Keratinocyte (primary cell): ENCODE measurements at places on chromosomes 11 and 22. TPM values are rescaled to one million over a fixed set of nuclear protein-coding genes. Genes with fewer than 3 reads are reported as not detected.

GRCh38 chr11:66559142-66559865 lies 9.1 kb downstream of the CTSF start:
- no peaks in the 10 kb centered on the region for H3K4me1 ChIP-seq
- DNase-seq, result no peak
- no peaks in the 10 kb centered on the region for H3K36me3 ChIP-seq

The RAG2 gene
- polyA plus RNA-seq, result not detected in 3 replicates

The TNNT3 gene
- polyA plus RNA-seq, result 0.09 TPM in 1 of 3 replicates, not detected in the others

- H3K4me3 ChIP-seq, result peak overlapping the region; percentile 70
Observed at GRCh38 chr22:35915477-35916013, 113.1 kb downstream of the RBFOX2 start.

- no peak for DNase-seq
- peaks cover 15% of the 10 kb centered on the region for H3K4me1 ChIP-seq
- H3K36me3 ChIP-seq, result no peaks in the 10 kb centered on the region
- H3K27me3 ChIP-seq, result no peaks in the 10 kb centered on the region
Observed at GRCh38 chr22:50329236-50329635, 2.4 kb upstream of the DENND6B start.

DNA sequence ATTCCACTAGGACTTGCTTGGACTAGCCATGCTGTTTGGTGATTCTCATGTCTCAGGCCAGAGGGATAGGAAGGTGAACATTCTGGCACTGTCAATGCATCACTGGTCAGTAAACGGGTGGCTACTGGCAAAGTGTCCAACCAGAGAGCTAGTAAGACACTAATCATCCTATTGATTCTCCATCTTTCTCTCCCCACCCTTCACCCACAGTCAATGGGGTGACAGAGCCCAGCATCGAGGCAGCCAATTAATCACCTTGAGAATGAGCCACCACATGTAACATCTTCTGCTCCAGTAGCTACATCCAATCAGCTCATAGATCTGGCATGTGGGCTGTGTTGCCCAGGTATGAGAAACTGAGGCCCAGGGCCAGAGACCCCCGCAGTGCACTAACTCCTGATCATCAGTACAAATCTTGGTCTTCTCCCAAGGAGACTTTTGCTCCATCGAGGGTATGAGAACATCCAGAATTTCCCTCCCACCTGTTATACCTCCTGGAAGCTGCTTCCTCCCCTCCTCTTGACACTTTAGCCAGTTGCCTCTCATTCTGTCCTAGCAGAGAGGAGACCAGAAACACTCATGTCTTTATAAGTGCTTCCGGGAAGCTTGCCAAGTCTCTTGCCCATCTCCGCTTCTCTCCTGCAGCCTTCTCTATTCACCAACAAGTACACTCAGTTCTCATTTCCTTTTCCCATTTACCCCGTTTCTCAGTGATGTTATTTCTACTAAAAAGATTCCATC lies 17.0 kb downstream of the HTR3A start:
- no peak overlapping the region for H3K27ac ChIP-seq
- H3K4me1 ChIP-seq, result no peaks in the 10 kb centered on the region
- H3K36me3 ChIP-seq, result no peaks in the 10 kb centered on the region
- H3K4me3 ChIP-seq, result no peak overlapping the region
- DNase-seq, result no peak

- H3K27ac ChIP-seq, result no peak overlapping the region
- no peaks in the 10 kb centered on the region for H3K27me3 ChIP-seq
- H3K36me3 ChIP-seq, result no peaks in the 10 kb centered on the region
- H3K4me3 ChIP-seq, result no peak overlapping the region
- H3K4me1 ChIP-seq, result peaks cover 7% of the 10 kb centered on the region
- DNase-seq, result no peak
Observed at GRCh38 chr11:74288911-74289310, 22.5 kb downstream of the P4HA3 start.
